RCC 7860 (cell line): ENCODE measurements at places on chromosomes 13 and 19.
A peak's percentile ranks its signal among the peaks of the same experiment; 100 is the strongest.

GRCh38 chr19:55702131-55702627 is 27.2 kb downstream of the EPN1 start:
- no peak for DNase-seq

DNA sequence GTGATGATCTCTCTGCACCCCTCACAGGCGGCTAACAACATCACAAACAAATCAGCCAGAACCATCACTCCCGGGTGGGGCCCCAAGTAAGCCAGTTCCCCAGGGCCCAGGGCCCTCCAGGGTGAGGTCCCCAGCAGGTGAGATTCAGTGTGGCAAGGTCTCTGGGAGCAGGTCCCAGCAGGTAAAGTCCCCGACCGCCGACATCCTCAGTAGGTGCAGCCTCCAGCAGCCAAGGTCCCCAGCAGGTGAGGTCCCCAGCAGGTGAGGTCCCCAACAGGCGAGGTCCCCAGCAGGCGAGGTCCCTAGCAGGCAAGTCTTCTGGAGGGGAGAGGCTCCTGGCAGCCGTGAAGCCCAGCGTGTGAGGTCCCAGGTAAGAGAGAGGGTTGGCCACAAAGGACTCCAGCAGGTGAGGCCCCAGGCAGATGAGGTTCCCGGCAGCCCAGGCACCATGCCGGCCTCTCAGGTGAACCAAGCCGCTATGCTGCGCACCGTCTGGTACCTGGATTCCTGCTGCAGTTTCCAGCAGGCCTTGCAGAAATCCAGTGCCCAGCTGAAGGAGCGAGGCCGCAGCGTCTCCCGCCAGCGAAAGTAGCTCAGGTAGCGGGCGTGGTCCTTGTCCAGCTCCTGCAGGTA is 3.9 kb upstream of the FUT6 start:
- DNase-seq = no peak

GRCh38 chr19:45947926-45948325 is 25.7 kb downstream of the NOVA2 start:
- DNase-seq = peak; percentile 39

DNA sequence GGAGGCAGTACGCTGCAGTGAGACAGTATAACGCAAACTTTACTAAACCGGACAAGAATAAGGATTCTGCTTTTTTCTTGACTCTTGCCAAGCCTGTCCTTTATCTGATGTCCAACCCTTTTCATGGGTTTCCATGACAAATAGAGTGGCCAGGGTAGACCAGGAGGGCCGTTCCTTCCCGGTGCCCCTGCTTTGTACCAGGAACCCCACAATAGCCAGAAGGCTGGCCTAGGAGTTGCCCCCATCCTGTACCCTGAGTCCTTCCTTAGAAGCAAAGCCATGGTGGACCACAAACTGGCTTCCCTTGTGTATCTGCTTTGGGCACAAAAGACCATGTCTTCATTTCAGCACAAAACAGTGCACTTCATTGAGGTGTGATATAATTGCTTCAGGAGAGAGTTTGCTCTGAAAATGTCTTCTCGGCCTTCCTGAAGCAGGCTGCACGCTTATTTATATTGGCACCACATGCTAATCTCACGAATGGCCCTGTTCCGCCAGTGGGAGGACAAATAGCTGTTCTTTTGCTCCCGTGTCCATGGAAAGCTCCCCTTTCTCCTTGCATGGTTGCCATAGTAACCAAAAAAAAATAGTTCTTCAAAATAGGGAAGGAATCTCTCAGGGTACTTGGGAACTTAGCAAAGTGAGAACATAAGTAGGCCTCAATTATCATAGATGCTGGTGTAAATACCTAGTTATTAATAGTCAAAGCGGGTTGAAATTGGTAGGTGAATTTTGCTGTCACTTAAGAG is 222.1 kb downstream of the ZIC5 start:
- no peak for DNase-seq

DNA sequence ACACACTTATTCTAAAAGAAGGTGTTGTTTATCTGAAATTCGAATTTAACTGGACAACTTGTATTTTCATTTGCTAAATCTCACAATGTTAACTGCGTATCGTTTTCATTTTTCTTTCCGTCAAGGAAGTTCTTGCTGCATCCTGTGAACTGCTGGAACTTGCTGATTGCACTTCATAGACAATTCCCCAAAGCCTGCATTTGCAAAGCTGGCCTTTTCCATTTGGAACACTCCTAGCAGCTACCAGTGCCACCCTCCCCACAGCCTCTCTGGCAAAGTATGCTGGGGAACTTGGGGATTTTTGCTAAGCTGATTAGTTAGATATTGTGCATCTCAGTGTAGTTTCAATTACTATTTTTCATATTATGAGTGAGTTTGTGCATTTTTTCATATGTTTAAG is 20.4 kb upstream of the ARGLU1 start:
- no peak for DNase-seq

DNA sequence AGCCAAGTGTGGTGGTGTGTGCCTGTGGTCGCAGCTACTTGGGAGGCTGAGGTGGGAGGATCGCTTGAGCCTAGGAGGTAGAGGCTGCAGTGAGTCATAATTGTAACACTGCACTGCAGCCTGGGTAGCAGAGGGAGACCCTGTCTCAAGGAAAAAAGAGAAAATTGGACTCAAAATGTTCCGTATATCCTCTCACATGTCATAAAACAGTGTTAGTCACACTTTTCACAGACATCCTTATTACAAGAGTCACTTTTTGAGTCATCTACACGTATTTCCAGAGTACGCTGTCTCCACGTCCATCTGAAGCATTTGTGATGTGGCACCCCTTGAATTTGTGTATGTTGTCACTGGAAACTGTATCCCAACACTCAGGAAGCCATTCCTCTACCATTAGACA is 133.0 kb downstream of the SIPA1L3 start:
- peak; percentile 86 for DNase-seq
